Effector CD8-positive, alpha-beta T cell (primary cell): ENCODE measurements at places on chromosomes 5 and 9.

DNA sequence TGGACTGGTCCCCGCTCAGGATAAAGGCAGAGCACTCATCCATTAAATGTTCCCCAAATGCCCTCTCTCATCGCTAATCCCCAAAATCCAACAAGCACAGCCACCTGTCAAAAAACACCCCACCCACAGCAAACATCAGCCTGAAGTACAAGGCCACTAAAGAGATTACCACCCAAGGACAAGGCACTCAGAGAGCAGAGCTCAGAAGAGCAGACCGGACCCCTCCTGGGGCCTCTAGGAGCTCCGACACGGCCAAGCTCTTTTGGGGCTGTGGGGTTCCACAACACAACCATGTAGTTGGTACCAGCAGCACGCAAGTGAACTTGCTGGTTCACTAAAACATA, 9.8 kb downstream of the VDAC1 start:
- DNase-seq = no peak

GRCh38 chr9:21967702-21968101, 26.5 kb downstream of the CDKN2A start:
- DNase-seq = no peak

DNA sequence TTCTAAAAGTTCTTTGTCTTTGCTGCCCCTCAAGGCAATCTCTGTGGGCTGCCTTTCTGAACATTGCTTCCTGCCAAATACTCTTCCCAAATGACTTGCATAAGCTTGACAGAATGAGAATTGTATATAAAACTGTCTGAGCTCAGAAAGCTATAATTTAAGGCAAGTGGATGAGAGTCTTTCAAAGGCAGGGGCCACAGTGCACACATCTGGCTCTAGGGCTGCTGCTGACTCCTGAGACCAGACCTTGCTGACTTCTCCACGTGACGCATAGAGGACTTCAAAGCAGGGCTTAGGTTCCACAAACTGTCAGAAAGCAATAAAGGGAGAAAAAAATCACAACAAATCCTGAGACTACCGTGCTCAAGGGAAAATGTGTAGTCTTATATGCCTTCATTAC, 79.4 kb upstream of the DIRAS2 start:
- DNase-seq = no peak

- DNase-seq = no peak
Observed at GRCh38 chr5:13917061-13917460, 27.4 kb downstream of the DNAH5 start.

- no peak for DNase-seq
Observed at GRCh38 chr9:20043035-20043434, 254.2 kb upstream of the SLC24A2 start.

- DNase-seq = no peak
Observed at GRCh38 chr5:147832541-147832940, 1.1 kb upstream of the SPINK1 start.

DNA sequence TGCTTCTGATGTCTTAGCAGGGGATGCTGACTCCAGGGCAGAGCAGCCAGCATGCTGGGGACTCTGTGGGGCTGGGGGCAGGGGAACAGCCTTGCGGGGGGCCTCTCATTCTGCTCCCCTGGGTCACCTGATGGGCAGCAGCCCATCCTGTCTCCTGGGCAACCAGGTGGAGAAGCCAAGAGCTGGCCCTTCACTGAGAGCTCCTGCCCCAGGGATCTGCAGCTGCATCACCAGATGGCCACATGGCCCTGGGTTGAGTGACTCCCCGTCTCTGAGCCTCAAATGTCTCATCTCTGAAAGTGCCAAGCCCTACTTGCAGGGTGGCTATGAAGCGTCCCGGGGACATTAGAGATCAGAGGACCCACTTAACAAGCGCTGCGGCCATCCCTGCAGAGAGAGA, 49.1 kb downstream of the LRSAM1 start:
- DNase-seq = no peak

DNA sequence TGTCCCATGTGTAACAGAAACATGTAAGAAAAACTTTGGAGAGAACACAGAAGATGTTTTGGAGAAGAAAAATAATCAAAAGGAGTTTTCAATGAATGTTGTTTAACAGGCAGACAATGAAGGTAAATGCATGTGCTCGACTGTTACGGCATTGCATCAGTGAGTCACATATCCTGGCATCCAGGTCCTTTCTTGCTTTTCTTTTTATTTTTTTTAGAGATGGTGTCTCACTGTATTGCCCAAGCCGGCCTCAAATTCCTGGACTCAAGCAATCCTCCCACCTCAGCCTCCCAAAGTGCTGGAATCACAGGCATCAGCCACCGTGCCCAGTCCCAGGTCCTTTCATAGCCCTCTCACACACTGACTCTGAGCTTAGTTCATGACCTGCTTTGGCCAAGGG, 181.8 kb downstream of the DTWD2 start:
- DNase-seq = no peak

DNA sequence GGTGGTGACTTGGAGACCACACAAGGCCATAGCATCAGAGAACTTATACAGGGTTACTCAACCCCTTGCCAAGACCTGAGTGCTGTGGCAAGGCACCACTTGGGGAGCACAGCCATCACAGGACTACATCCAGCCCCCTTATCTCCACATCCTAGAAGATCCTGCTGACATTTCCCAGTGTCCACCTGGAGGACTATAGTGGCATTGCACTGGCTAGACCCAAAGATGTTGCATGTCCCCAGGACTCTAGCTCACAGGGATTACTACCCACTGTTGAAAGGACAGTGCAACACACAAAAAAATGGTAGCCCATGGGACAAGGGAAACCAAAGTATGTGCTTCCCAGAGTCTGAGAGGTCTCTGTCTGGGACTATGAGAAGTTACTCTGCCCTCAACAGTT, 411.1 kb upstream of the NUDT12 start:
- DNase-seq = no peak

GRCh38 chr5:72156946-72157624, 49.8 kb downstream of the MAP1B start:
- DNase-seq = no peak

DNA sequence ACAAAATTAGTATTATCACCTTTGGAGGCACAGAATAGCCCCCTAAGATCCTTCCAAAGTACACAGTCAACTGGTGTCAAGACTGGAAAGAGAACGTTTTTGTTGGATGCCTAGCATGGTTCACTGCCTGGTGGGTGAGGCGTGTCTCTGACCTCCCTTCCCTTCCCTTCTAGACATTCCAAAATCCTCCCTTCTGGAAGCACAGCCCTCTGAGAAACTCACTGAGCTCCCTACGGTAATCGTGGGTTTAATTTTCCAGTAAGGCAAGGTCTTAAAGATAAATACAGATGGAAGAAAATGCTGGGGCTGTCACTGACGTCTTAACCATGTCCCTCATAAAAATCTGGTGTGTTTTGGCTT, 138.8 kb downstream of the LIFR start:
- no peak for DNase-seq

DNA sequence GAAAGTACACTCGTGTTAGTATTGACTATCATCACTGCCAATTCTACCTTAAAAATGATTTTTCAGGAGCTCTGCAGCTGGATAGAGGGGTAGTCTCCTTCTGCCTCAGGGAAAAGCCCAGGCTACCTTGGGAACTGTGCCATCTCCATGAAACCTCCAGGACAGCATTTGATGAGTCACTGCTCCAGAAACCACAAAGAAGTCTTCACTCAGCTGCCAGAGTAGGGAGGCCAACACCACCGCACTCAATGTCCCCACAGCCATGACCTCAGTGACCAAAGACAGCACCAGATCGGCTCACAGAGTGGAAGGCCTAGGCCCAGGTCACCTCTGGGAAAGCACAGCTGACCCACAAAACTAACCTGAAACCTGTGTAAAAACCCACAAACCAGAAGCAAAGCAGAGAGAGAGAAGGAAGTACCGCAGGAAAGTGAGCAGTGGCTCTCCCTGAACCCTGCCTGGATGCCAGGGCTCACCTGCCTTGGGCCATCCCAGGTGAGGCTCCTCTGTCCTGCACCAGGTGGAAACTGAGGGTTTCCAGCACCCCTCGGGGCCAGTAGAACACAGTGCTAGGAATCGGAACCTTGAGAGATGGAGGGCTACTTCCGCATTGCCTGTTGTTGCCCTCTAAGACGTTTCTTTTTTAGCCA, 30.0 kb downstream of the S1PR3 start:
- no peak for DNase-seq

DNA sequence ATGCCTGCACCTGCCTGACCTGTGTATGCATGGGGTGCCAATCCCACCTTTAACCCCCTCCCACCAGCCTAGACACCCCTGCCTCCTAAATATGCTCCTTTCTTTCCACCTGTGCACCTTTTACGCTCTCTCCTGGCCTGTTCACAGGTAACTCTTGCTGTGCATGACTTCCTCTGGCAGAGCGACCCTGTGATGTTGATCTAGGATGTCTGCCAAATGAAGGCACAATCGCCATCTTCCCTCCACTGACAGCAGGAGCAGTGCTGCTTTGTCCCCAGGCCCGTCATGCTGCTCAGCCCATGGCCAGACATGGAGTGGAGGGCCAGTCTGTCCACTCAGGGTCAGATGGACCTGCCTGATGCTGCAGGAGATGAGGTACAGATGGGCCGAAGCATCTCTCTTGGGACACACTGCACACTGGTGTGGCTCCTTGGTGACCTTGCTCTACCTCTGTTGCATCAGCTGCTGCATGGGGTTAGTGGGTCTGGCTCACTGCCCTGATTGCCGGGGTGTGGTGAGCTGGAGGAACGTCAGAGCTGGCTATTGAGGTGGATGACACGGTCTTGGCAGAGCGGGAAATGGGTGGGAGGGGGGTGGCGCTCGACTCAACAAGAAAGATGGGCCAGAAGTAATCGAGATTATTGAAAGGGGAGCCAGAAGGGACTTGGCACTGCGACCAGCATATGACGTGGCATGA, 101.7 kb upstream of the PITX1 start:
- DNase-seq = no peak

GRCh38 chr5:3307982-3308621, 287.5 kb upstream of the IRX1 start:
- no peak for DNase-seq
